Karpas-422 (cell line): ENCODE measurements at places on chromosomes 7 and 10. TPM values are rescaled to one million over a fixed set of nuclear protein-coding genes. Genes with fewer than 3 reads are reported as not detected.

The AKR1B1 gene
- total RNA-seq = 58.4 and 96.2 TPM in 2 replicates

The SORBS1 gene
- total RNA-seq = 0.15 and 0.61 TPM in 2 replicates

The DCLRE1A gene
- total RNA-seq = 5.7 and 11.4 TPM in 2 replicates

The FAM131B gene
- 0.11 TPM in 1 of 2 replicates, not detected in the other for total RNA-seq

The TMEM176A gene
- total RNA-seq = not detected in 2 replicates

The TMEM196 gene
- total RNA-seq = not detected in 2 replicates

The PDE6C gene
- total RNA-seq = not detected in 2 replicates

The GRID2IP gene
- total RNA-seq = not detected in 2 replicates

The FAM185A gene
- 3.5 and 4.0 TPM in 2 replicates for total RNA-seq

The CALML3 gene
- not detected in 2 replicates for total RNA-seq

The LLCFC1 gene
- total RNA-seq = not detected in 2 replicates

The HOXA6 gene
- total RNA-seq = 3.4 and 8.4 TPM in 2 replicates

The MYH16 gene
- not detected in 2 replicates for total RNA-seq

The POLR2J3 gene
- total RNA-seq = 45.5 and 57.8 TPM in 2 replicates

The TRIP6 gene
- total RNA-seq = 19.5 and 30.5 TPM in 2 replicates

The MINDY4 gene
- 1.5 and 2.5 TPM in 2 replicates for total RNA-seq

The ARMC3 gene
- not detected in 2 replicates for total RNA-seq

The CYP3A5 gene
- total RNA-seq = not detected in 2 replicates

The DYDC2 gene
- 0.37 TPM in 1 of 2 replicates, not detected in the other for total RNA-seq

The NUDT13 gene
- 1.3 and 2.7 TPM in 2 replicates for total RNA-seq

The KLF14 gene
- total RNA-seq = not detected in 2 replicates

The RPEL1 gene
- total RNA-seq = not detected in 2 replicates

The OGDHL gene
- total RNA-seq = 0.75 and 1.8 TPM in 2 replicates

The GIMAP8 gene
- not detected in 2 replicates for total RNA-seq

The TMEM254 gene
- 14.1 and 36.9 TPM in 2 replicates for total RNA-seq

The HOXA10 gene
- total RNA-seq = not detected in 2 replicates

The NUP42 gene
- 68.6 and 94.8 TPM in 2 replicates for total RNA-seq

The TMEM236 gene
- 0.04 and 0.19 TPM in 2 replicates for total RNA-seq

The NRP1 gene
- total RNA-seq = 0.71 TPM in 1 of 2 replicates, not detected in the other

The FAM13C gene
- not detected in 2 replicates for total RNA-seq

The LEP gene
- total RNA-seq = not detected in 2 replicates

The CHN2 gene
- 3.3 and 9.1 TPM in 2 replicates for total RNA-seq

The AKR1D1 gene
- total RNA-seq = not detected in 2 replicates

The PLPP4 gene
- total RNA-seq = 6.7 and 9.7 TPM in 2 replicates

The CYREN gene
- total RNA-seq = 33.1 and 67.1 TPM in 2 replicates

The CFAP58 gene
- total RNA-seq = 0.26 and 1.4 TPM in 2 replicates

The VGF gene
- total RNA-seq = 0.86 and 1.4 TPM in 2 replicates

The STAG3 gene
- 8.1 and 22.1 TPM in 2 replicates for total RNA-seq

The OR2A12 gene
- not detected in 2 replicates for total RNA-seq

The NKX1-2 gene
- not detected in 2 replicates for total RNA-seq

The HTRA1 gene
- not detected in 2 replicates for total RNA-seq

The CCL24 gene
- total RNA-seq = not detected in 2 replicates

The CDHR3 gene
- not detected in 2 replicates for total RNA-seq

The VWC2 gene
- total RNA-seq = not detected in 2 replicates
